KG1 (cell line): ENCODE measurements at places on chromosomes 11 and 22.

DNA sequence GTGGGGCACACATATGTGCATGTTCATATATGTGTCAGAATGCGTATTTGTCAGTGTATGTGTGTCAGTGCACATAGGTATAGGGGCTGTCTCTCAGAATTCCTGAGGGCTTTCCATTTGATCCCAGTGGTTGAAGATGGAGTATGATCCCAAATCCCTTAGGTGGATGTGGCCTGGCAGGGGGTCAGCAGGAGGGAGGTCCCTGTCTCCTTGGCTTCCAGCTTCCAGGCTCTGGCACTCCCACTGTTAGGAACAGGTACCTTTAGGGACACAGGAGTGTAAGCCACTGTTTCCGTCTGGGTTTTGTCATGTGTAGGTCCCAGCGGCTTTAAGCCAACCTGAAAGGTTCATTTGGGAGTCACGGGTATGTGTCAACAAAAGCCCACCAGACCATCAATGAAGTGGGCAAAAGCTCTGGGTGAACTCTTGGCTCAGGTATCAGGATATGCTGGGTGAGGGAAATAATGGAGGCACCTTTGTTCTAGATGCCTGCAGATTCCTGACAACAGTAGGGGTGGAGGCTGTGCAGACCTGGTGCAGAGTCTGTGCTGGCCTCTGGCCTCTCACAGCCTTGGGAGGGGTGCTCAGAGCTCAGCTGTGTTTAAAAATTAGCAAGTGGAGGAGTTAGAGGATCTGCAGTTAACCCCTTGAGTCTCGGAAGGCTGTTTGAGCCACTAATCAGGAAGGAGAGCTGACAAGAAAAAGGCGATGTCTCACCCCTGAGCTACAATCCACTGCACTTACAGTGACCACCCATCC lies 9.0 kb downstream of the KCNQ1OT1 start:
- DNase-seq: no peak

DNA sequence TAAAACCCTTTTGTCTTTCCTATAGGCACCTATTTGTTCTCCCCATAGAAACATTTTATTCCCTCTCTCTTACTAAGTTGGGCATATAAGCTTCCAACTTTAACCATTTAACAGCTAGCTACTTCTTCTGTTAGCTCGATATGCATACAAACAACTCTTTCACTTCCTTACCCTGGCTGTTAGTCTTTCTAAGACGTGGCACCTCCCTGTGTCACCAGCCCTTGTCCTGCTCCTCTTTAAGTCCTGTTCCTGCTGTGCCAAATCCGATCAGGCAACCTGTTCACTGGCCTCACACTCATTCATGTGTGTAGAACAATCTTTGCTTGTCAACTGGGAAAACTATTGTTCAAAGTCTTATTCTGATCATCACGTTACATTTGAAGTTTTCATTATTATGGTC lies 1376.1 kb upstream of the TENM4 start:
- no peak for DNase-seq

GRCh38 chr11:65663639-65664200 lies 1.0 kb upstream of the RELA start:
- peak; percentile 27 for DNase-seq

- no peak for DNase-seq
Observed at GRCh38 chr11:133606124-133606523, 73.8 kb upstream of the OPCML start.

DNA sequence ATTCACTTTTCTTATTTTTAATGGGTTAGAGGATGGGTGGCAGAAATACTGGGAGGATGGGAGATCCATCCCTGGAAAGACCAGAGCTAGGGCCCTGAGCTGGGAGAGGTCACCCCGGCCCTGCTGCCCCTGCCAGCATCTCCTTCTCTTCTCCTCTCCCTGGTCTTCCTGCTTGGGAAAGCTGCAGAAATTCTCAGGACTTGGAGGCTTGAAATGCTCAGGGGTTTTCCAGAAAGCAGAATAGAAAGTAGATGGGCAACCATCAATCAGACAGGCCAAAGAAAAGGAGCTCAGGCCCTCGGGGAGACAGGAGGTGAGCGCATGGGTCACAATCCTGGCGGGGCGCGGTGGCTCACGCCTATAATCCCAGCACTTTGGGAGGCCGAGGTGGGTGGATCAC lies 1.5 kb downstream of the APOBEC3H start:
- DNase-seq: no peak

- no peak for DNase-seq
Observed at GRCh38 chr22:37996079-37996478, 11.7 kb upstream of the SOX10 start.

DNA sequence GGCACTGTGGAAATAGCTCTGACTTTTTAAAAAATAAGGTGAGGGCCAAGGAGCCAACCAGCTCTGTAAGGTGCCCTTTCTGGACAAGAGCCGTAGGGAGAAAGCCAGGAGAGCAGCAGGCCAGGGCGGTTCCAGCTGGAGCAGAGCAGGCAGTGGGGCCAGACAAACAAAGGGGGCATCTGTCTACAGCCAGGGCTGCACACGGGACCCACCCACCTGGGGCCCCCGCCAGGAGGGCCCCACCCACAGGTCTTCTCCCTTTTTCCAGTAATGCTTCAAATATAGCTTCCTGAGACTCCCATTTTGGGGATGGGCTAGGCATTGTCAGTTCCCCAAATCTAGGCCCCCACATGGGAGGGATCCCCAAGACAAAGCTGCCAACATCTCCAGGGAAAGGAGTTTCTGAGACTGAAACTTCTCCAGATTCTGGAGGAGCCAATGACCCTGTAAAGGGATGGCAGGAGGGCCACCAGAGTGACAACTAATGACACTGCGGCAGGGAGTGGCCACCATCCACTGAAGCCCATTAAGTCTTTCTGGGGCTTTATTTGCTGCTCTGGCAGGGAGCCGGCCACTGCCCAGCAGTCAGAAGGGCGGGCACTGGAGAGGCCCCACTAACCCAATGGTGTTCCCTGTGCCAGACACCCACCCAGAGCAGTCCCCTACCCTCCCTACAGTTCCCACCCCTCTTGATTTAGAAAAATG lies 1.9 kb downstream of the ZFTA start:
- DNase-seq: no peak

DNA sequence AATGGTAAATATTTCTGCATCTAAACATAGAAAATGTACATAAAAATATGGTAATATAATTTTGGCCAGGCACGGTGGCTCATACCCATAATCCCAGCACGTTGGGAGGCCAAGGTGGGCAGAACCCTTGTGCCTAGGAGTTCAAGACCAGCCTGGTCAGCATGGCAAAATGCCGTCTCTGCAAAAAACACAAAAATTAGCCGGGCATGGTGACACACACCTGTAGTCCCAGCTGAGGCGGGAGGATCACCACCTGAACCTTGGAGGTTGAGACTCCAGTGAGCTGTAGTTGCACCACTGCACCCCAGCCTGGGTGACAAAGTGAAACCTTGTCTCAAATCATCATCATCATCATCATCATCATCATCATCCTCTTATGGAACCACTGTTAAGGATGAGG lies 230.6 kb upstream of the NCAM1 start:
- DNase-seq: no peak

- DNase-seq: no peak
Observed at GRCh38 chr11:23729088-23729487, 767.8 kb upstream of the LUZP2 start.

GRCh38 chr11:7020183-7020917 lies at the start of the genes NLRP14 and ZNF214:
TSS of gene NLRP14 (plus strand) at chr11:7020479. CDS start at chr11:7038587, 18,108 bp downstream.
TSS of gene ZNF214 (minus strand) at chr11:7020346. CDS start at chr11:7002835, 17,511 bp downstream.
- DNase-seq: no peak

GRCh38 chr11:99545616-99546015 lies 524.9 kb downstream of the CNTN5 start:
- no peak for DNase-seq

DNA sequence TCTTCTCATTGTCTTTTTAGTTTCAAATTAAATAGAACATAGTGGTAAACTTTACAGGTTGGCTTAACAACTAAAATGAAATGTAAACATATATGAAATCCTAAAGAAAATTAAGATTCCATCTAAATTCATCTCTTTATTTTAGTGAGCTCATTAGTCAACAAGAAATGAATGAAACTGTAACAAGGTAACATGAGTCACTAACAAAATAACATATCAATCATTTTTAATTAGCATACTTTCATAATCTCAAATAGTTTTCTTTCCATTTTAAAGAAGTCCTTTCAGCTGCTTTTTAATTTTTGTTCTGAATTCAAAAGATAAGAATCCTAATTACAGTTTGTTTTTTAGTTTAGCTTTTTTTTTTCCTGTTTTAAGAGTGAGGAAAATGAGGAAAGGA lies 688.6 kb upstream of the TENM4 start:
- no peak for DNase-seq

DNA sequence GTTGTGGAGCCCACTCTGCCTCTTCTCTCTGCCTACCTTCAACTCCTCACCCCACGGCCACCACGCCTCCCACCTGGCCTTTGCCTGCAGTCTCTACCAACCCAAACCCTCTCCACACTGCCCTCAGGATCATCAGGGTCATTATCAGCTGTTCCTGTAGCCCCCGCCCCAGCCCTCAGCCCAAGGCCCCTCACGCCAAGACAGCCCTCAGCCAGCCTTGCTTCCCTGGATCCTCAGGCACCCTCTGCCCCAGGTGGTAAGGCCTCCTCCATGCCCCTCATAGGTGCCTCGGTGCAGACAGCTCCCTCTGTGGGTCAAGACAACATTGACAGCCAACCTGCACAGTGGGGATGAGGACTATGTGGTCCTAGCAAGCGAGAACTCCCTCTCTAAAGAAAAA lies 1.7 kb downstream of the SBF1 start:
- DNase-seq: no peak

- no peak for DNase-seq
Observed at GRCh38 chr22:39940757-39941305, 19.4 kb upstream of the TMA7B start.

DNA sequence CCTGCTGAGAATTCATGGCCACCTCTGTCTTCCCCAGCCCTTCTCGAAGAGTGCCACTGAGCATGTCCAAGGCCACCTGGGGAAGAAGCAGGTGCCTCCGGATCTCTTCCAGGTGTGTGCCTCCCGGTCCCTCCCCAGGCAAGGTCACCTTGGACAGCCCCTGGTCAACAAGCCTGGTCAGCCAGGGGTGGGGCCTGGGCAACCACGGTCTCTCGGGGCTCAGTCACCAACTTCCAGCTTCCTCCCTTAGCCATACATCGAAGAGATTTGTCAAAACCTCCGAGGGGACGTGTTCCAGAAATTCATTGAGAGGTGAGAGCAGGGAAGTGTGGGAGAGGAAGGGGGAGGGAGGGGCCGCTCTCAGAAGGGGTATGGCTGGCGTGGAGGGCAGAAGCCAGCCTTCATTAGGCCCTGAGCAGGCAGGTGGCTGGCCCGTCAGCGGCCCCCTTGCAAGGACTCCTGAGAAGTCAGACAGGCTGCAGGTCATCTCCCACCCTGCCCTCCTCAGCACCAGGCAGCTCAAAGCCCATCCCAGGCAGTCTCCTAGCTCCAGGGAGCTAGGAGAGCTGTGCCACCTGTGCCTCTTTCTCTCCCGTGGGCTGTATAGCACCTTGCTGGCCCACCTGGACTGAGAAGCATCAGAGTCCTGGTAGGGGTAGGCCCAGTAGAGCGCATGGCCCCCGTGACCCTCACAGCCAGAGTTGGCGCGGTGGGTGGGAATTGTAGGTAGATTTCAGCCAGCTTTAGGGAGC lies 9.3 kb upstream of the ANKRD13D start:
- DNase-seq: no peak

GRCh38 chr11:57120192-57120965 lies 61.4 kb upstream of the LRRC55 start:
- no peak for DNase-seq

DNA sequence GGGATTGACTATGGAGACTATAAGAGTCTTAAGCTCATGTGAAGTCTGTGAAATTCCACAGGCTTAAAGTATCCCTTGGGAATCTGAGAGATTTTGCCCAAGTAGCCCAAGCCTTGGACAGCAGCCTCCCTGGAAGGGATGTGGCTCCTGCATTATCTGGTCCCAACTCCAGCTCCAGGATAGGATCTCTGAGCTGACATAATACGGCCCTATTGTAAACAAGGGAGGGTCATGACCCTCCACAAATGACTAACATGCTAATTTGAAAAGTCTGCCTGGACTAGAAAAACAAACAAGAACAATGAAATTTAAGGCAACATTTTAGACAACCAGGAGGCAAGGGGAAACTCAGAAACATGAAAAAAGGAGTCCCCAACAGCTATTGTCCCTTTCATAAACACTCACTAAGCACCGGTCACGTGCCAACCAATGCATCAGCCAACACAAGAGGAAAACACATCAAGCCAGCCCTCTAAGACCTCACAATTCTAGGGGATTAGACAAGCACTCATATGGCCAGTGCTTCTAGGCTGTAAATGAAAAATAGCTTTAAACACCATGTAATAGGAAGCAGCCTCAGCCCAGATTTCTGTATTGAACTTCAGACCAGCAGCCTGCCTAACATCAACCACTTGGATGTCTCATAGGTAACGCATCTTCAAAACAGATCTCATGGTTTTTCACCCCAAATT lies 101.2 kb upstream of the TIMP3 start:
- DNase-seq: no peak

- no peak for DNase-seq
Observed at GRCh38 chr11:50423208-50423607, 390.5 kb downstream of the OR4C45 start.

GRCh38 chr11:123798513-123799252 lies 7.5 kb downstream of the OR6M1 start:
- no peak for DNase-seq

DNA sequence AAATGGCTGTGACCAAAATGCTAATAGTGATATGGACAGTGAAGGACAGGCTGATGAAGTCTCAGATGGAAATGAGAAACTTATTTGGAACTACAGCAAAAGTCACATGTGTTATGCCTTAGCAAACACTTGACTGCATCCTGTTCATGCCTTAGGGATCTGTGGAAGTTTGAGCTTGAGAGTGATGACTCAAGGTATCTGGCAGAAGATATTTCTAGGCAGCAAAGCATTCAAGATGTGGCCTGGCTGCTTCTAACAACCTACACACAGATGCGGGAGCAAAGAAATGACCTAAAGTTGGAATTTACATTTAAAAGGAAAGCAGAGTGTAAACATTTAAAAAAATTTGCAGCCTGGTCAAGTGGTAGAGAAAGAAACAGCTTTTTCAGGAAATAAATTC lies 28.1 kb upstream of the CD81 start:
- DNase-seq: no peak

- no peak for DNase-seq
Observed at GRCh38 chr11:67538306-67538705, 15.1 kb upstream of the CABP2 start.

- no peak for DNase-seq
Observed at GRCh38 chr22:40414311-40414710, 43.9 kb downstream of the SGSM3 start.

GRCh38 chr22:24384131-24384530 lies 43.3 kb upstream of the ADORA2A start:
- DNase-seq: no peak

- DNase-seq: no peak
Observed at GRCh38 chr11:117070016-117070415, 28.2 kb downstream of the SIK3 start.
